ENCODE measurements at places on chromosomes 16 and 17.

DNA sequence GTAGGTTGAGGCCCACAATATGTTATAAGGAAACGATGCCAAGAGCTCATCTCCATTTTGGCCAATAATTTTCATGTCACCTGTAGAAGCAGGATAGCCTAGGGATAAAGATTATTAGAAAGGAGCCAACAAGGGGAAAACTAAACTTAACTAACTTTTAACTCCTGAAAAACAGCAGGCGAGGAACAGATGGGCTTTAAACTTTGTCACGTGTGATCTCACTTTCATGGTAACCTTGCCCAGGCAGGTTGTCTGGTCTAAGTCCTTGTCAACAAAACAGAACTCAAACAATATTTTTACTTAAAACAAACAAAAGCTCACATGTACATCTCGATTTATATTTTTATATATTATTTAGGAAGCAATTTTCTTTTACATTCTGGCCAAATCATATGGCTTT, 1672.0 kb downstream of the TP53TG3F start:
- no peaks in the 10 kb centered on the region for H3K27me3 ChIP-seq
- no peaks in the 10 kb centered on the region for H3K36me3 ChIP-seq
- H3K27ac ChIP-seq: no peak overlapping the region

DNA sequence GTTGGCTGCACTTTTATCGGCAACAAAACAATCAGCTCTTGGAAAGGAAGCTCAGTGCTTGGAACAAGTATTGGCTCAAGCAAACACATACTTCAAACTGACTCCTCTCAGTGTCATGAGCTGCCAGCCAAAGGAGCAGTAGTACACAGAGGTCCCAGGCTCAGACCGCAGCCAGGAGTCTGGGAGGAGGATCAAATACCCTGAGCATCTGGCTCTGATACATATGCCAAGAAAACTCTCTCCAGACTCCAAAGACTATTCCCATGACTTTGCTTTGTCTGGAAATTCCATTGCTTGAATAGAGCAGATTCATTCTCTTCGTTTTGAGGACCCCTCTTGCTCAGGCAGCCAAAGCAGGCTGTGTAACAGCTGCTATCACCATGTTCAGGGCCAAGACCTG, 501.6 kb upstream of the PSMD7 start:
- no peaks in the 10 kb centered on the region for H3K36me3 ChIP-seq
- H3K4me3 ChIP-seq: no peak overlapping the region
- DNase-seq: peak; percentile 19
- no peaks in the 10 kb centered on the region for H3K27me3 ChIP-seq

- no peaks in the 10 kb centered on the region for H3K27me3 ChIP-seq
- H3K4me1 ChIP-seq: no peaks in the 10 kb centered on the region
- H3K36me3 ChIP-seq: no peaks in the 10 kb centered on the region
- H3K4me3 ChIP-seq: no peak overlapping the region
- H3K27ac ChIP-seq: no peak overlapping the region
- no peak for DNase-seq
Measured at GRCh38 chr17:80519091-80519781, 25.4 kb upstream of the RPTOR start.

DNA sequence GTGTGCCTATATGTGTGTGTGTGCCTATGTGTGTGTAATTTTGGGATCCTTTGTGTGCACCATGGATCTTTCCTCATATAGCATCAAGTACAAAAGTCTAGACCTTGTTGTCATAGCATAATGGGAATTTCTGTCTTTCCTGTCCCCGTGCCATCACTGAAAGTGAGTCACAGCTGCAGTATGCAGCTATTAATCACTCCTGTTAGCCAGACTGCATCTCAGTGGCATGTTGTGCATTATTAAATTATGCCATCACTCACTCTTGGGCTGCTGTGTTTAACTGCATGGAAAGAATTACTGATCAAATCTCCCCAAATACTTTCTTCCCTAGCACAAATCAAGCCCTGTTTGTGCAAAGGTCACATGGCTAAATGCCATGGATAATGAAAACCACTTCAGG, 92.4 kb downstream of the CBLN1 start:
- no peak overlapping the region for H3K4me3 ChIP-seq
- H3K4me1 ChIP-seq: no peaks in the 10 kb centered on the region
- H3K27ac ChIP-seq: no peak overlapping the region
- no peak for DNase-seq
- H3K36me3 ChIP-seq: no peaks in the 10 kb centered on the region

DNA sequence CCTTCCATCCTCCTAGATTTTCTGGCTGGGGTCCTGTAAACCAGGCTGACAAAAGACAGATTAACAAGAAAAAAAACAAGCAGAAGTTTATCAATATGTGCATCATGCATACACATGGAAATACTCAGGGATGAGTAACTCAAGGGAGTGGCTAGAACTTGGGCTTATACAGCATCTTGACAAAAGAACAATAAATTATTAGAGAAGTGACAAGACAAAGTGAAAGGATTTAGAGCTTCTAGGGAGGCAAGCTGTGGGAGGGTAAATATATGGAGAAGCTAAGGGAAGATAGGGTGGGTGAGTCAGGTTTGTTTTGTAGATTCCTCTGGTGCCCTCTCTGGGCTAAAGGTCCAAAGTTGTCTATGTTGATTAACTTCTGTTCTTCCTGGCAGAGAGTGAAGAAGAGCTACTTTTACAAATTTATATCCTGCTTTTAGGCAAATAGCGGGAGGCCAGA, 48.0 kb upstream of the NDRG4 start:
- H3K27me3 ChIP-seq: peaks cover 9% of the 10 kb centered on the region
- H3K27ac ChIP-seq: no peak overlapping the region
- H3K36me3 ChIP-seq: no peaks in the 10 kb centered on the region
- no peak overlapping the region for H3K4me3 ChIP-seq

All from hepatocyte (in vitro differentiated cells).